ENCODE measurements at places on chromosomes 3 and 15.

GRCh38 chr3:82474711-82475110 is 713.3 kb upstream of the GBE1 start:
- no peak for DNase-seq

GRCh38 chr3:152595975-152596821 is 238.7 kb upstream of the P2RY1 start:
- DNase-seq, result no peak

- no peak for DNase-seq
Observed at GRCh38 chr3:111727843-111728565, 131.1 kb upstream of the PHLDB2 start.

DNA sequence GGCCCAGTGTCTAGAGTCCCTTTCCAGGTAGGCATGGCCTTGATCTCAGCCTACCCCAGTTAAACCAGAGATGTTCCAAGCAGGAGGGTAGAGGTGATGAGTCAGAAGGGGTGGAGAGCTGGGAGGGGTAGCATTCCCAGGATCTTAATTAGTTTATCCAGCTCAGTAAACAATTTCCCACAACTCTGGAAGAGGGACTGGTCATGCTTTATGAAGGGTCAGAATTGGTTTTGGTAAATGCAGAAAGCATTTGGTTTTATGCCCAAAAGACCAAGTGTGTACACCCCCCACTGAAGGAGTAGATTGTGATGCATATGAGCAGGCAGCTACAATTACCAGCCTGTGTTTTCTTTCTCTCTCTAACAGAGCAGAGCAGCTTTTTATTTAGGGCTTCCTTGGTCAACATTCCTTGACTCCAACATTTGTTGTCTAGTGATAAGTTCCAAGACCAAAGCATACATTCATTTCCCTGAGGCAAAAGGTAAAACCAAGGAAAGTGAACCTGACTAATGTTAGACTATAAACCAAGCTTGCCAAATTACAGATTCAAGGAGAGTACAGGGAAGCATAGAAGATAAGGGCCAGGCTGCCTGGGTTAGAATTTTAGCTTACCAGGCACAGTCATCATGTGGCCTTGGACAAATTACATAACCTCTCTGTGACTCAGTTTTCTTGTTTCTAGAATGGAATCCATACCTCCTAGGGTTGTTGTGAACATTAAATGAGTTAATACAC is 17.6 kb downstream of the EXOSC7 start:
- DNase-seq, result no peak

GRCh38 chr15:99704444-99704838 is 28.8 kb downstream of the LYSMD4 start:
- peak; percentile 66 for DNase-seq

GRCh38 chr3:40968666-40969065 is 230.6 kb upstream of the CTNNB1 start:
- DNase-seq, result no peak

- DNase-seq, result no peak
Observed at GRCh38 chr15:50933341-50933740, 24.9 kb downstream of the AP4E1 start.

DNA sequence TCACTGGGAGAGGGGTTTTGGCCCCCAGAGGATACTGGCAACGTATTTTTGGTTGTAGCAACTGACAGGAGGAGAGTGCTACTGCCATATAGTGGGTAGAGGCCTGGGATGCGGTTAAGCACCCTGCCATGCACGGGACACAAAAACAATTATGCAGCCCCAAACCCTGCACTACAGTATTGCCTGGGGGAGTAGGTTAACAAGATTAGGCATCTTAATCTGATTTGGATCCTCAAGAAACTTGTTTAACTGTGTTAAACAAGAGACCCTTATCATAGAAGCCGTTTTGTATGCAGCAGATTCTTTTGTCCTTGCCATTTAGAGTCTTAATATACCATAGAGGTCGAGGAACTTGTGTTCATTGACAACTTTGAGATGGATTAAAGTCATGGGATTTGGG is 3.4 kb downstream of the PHLDB2 start:
- no peak for DNase-seq

DNA sequence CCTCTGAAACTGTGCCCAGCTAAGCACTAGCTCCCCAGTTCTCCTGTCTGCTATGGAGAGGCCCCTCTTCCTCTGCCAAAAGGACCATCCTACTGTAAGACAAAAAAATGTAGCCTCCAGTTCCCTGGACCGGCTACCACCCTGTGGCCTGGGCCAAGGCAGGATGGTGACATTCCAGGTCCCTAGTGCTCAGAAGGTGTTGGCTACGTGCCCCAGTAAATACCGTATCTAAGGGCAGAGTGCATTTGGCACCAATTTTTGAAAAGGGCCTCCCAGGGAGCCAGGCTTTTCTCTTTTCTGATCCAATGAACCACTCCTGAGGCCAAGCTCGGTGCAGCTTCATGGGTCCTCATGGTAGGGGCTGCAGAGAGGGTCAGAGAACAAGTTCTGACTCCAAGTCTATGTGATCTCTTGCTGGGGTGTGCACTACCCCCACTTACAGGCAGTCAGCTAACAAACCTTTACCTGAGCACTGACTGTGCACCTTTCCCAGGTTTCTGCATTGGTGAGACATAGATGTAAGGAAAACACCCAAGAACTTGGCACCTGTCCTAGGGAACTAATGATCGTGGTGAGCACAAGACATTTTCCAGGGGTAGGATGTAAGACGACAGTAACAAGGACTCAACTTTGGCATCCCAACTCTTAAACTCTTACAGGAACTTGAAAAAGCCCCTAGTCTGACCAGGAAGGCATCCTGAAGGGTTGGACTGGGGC is 32.6 kb downstream of the TLE3 start:
- DNase-seq, result no peak

DNA sequence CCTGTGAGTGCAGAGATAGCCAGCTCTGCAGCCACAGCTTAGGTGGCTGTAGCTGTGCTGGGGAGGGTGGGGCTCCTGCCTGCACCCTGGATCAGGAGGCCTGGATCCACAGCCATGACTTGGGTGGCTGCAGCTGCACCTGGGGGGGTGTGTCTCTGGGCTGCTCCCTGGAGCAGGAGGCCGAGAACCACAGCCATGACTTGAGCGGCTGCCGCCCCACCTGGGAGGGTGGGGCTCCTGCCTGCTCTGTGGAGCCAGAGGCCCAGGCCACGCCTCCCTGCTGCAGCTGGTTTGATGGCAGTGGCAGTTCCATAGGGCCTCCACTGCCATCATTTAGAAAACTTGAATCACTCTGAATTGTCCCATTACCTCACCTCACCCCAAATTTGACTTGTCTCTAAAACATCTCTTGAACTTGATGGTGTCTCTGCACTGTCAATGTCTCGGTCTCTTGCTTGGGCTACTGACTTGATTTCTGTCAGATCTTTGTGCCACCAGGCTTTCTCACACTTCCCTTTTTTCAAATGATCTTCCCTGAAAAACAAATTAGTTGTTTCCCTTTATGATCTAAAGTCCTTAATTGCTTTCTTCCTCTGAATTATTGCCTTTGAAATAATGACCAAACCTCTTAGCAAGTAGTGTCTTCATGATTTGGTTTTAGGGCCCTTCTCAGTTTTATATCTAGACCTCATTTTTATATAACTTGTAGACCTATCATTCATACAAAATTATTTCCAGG is 313.2 kb upstream of the MME start:
- DNase-seq, result no peak

- no peak for DNase-seq
Observed at GRCh38 chr3:123153125-123154019, 48.4 kb upstream of the SEC22A start.

DNA sequence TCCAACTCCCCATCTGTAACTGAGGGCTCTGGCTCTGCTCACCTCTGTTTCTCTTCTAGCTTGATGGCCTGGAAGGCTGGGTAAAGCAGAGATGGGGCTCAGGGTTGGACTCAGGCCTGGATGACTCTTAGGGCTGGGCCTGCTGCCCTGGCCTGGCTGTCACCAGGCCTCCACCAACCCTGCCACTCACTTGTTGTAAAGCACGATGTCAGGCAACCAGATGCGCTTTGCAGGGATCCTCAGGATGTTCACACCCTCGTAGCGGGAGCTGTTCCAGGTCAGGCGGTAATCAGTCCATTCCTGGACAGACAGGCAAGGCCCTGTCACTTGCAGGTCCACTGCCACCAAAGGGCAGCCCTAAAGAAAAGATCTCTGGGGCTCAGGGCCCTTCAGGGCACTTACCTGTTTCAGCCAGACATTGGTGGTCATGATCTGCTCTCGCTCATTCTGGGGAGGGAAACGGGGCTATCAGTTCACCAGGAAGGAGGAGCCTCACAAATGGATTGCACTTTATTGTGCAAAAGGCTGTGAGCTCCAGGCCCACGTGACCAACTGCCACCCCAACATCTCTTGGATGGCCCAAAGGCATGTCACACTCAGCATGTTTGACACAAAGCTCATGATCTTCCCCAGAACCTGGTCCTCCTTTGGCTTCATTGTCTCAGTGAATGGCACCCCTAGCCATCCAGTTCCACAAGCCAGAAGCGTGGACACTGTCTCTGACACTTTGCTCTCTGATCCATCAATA is 9.9 kb downstream of the CHRNB4 start:
- no peak for DNase-seq

DNA sequence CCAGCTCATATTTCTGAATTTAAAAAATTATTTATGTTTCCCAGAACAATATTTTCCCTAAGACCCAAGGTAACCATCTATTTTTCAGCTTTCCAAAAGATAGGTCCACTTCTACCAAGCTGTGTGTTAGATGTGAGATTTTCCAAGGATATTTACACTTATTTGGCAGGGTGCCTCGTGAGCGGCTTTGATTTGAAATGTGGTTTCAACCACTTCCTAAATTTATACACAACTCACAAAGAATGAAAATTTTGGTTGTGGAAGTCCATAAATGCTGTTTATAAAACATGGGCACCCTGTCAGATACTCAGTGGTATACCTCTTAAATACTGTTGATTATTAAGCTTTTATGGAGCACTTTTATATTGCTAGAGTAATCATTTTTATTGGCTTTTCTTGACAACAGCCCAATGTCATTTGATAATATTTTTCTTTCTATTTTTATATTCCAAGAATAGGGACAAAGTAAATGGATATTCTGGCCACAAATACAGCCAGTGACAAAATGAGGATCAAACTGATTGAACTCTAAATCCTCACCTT is 57.6 kb downstream of the GAP43 start:
- DNase-seq, result no peak

GRCh38 chr15:29360152-29360551 is 90.5 kb upstream of the NSMCE3 start:
- no peak for DNase-seq

DNA sequence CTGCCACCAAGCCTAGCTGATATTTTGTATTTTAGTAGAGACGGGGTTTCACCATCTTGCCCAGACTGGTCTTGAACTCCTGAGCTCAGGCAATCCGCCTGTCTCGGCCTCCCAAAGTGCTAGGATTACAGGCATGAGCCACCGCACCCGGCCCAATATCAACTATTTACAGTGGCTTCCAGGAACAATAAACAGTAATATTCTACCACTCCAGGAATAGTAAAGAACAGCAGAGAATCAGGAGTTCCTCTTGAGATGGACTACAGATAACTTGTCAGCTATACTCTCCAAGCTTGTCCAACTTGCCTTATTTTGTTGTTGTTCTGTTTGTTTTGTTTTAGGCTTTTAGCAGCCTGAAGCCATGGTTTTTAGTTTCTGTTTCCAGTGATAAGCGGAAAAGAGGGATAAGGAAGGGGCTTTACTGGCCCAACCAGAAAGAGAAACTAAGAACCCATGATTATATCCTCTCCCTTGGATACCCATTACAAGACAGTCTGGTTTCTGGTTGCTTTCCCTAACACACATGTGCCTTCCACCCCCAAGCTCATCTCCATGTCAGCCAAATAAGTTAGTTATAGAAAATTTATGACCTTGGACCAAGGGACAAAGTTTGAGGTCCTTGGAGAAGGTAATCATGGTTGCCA is 36.7 kb downstream of the ARHGEF3 start:
- DNase-seq, result no peak

DNA sequence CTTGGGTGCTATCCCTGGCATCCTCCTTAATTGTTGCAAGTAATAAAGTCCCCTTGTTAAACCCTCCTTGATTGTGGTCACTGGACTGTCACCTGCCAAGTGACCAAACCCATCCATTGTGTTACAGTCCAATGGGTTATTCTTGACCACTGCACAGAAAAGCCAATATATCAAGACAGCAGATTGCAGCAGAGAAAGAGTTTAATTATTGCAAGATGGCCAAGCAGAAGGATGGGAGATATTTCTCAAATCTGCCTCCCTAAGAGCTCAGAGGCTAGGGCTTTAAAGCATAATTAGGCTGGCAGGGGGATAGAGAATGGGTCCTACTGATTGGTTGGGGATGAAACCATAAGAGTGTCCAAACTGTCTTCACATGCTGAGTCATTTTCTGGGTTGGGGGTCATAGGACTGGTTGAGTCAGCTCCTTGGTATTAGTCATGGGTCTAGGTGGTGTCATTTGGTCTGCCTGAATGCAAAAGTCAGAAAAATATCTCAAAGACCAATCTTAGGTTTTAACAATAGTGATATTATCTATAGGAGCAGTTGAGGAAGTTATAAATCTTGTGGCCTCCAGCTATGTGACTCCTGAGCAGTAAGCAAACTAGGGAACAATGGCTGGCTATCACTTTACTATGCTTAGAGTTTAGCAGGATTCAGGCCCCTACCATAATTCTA is 19.1 kb upstream of the XYLB start:
- no peak for DNase-seq

DNA sequence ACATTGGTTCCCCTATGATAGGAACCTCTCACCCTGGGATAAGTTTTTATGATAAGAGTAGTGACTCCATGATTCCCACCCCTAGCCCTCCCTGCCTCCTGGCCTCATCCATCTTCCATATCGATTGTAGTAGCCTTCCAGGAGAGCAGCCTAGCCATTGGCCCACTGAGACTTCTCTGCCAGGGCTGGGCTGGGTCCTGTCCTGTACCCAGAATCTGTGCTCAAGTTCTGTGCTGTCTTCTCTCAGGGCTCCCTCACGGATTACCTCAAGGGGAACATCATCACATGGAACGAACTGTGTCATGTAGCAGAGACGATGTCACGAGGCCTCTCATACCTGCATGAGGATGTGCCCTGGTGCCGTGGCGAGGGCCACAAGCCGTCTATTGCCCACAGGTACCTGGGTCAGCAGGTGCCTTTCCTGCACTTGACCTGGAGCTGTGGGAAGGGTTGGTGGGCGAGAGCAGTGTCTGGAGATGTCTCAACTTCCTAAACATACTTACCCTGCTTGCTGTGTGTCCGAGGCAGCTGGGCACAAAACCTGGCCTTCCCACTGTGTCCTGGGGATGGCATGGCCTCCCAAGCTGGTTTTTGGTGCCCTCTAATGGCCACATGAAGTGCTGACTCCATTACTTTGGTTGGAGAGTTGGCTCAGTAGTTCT is 16.6 kb upstream of the EXOG start:
- no peak for DNase-seq
